ENCODE measurements at places on chromosomes 7 and 10.

DNA sequence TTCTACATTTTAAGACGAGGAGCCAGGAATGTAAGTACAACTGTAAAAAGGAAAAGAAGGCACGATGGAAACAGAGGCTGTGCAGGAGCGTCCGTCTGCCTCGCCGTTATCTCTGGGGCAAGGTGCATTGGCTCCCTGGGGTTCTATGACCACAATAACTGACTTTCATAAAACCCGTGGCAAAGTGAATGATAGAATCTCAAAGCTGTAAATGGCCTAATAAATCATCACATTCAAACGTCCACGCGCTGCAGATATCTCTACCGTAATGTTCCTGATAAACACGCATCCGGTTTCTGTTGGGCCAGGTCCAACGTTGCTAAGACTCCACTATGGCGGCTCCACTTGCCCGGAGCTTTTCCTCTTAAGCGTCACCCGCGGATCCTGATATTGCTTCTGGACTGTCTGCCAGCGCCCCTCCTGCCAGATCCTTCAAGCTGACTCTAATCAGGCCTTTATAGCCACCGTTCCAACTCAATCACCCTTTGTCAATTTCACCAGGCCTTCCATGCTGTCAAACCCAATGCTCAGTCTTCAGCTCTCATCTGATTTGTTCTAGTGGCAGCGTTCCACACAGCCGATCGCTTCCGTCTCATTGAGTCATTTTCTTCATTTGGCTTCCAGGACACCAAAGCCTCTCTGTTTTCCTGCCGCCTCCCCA is 265.6 kb upstream of the FOXK1 start:
- DNase-seq, result no peak

DNA sequence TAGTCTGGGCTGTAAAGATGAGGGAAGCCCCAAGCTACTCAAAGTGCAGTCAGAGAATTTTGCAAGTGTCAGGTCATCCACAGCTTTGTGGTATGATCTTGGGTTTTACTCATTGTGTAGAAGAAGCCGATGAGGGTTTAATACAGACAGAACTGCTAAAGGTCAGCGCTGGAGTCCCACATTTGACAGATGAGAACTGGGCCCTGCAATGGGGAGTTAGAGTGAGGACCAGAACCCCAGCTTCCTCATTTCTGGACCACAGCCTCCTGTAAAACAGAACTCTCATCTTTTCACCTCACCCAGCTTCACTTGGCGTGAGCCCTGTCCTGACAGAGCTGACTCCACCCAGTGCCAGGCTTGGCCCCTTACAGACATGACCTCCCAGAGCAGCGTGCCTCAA is 20.1 kb downstream of the LRRC20 start:
- DNase-seq, result no peak

DNA sequence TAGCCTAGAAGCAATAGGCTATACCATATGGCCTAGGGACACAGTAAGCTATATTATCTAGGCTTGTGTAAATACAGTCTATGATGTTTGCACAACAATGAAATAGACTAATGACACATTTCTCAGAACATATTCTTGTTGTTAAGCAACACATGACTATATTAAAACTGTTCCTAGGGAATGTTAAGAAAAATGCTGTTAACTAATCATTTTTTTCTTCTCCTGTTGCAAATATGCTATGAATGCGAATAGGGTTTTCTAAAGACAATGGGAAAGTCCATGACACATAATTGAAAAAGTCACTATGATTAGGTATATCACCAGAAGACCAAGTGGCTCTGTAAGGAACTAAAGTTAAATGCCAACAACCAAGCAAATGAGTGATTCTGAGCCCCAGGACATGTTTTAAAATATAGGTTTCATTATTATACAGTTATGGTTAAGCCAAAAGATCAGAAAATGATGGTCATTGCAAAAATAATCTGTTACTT is 454.0 kb upstream of the SORCS1 start:
- peak; percentile 1 for DNase-seq

- DNase-seq, result no peak
Measured at GRCh38 chr10:114297136-114297705, 58.2 kb downstream of the VWA2 start.

DNA sequence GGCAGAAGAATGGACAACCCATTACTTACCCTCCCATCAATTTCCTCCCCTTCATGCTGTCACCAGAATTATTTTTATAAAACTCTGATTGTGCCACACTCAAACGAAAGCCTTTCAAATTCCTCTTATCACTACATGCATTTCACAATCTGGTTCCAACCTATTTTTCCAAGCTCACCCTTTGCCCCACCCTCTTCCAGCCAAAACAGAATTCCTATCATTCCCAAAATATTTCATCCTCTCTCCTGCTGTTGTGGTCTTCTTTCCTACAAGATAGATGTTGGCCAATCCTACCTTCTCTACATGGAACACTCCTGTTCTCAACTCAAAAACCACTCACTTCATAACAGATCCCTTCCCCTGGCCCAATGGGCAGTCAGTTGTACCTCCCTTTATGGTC is 111.5 kb downstream of the ELAPOR2 start:
- DNase-seq, result peak; percentile 8

GRCh38 chr7:45108863-45109262 is 2.6 kb downstream of the TBRG4 start:
- no peak for DNase-seq

DNA sequence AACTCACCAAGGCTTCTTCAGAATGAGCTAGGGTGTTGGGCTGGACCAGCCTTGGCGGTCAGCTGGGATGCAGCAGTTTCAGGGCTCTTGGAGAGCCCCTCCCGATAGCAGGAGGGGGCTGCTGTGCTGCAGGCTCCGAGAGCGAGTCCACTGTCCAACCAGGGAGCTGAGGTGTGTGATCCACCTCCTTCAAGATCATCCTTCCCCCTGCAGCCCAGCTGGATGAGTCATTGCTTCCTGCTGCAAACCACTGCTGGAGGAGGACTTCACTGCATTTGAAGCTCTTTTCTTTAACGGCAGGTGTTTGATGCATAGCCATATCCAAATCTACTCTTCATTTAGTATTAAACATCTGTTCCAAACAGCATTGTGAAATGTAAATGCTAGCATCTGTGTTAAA is 54.2 kb upstream of the EBF3 start:
- DNase-seq, result peak; percentile 65

GRCh38 chr10:35523670-35524225 is 81.4 kb upstream of the GJD4 start:
- DNase-seq, result no peak

DNA sequence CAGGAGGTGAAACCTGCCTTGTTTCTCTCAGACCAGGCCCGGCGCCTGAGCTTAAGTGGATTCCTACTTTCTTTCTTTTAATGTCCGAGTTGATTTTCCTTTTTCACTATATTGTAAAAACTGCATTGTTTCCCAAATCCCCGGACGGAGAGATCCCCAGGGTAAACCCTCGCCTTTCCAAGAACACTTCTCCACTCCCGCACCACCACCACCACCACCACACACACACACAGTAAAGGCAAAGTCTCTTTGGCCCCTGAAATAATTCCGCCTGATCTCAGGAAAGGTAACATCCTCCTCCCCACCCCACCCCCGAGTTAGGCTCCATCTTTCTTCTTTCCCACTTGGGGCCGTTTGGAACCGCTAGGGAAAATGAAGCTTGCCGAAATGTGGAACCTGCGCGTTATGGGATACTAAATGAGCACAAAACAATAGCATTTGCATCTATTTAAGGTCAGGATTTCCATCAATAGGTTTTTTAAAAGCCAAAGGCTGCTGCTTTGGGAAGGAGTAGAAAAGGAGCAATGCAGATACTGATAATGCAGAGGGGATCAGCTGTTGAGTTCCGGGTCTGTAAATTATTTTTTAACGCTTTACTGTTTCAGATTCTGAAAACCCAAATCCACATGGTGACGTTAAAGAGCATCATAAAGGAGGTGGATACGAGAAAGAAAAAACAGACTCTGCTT is 2.5 kb downstream of the HPSE2 start:
- DNase-seq, result no peak
